Activated T-helper 1 cell treated with Interleukin-2 at 50 U/mL for 16 hours (primary cell): ENCODE measurements at places on chromosomes 5 and 9.

- no peak for DNase-seq
Observed at GRCh38 chr5:109571785-109572184, 117.9 kb upstream of the MAN2A1 start.

DNA sequence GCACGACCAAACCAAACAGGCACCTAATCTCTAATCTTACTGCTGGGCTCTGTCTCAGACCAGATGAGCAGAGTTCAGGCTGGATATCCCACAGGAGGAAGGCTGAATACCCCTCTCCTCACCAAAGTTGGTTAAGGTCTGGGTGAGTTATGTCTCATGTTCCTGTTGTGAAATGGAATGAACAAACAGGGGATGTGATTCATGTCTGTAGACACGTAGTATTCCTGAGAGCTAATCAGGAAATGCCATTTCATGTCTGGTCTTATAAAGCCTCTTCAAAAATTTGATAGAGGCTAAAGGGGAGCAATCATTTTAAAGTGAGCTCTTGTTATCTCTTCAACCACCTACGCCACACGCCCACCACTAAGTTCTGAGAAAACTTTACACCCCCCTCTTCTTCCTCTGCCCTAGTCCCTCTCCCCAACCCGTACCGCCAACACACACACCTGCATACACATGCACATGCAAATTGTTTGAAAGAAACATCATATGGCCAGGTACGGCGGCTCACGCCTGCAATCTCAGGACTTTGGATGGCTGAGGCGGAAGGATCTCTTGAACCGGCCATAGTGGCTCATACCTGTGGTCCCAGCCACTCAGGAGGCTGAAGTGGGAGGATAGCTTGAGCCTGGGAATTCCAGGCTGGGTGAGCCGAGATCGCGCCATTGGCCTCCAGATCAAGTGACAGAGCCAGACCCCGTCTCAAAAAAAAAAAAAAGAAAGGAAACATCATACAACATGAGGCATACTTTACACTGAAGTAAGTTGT is 69.8 kb upstream of the RAI14 start:
- DNase-seq, result no peak

DNA sequence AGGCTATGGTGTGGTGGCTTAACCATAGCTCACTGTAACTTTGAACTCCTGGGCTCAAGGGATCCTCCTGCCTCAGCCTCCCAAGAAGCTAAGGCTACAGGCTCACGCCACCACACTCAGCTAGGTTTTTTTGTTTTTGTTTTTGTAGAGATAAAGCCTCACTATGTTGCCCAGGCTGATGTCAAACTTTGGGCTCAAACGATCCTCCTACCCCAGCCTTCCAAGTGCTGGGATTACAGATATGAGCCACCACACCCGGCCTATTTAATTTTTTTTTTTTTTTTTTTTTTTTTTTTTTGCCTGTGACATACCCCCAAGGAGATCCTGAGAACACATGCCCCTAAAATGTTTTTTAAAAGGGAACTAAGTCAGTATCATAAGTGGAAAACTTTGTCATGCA is 10.4 kb downstream of the FUBP3 start:
- no peak for DNase-seq

GRCh38 chr5:73626814-73627313 is 868 bp downstream of the ARHGEF28 start:
- no peak for DNase-seq

GRCh38 chr9:93994132-93994531 is 39.0 kb upstream of the BARX1 start:
- no peak for DNase-seq

- no peak for DNase-seq
Observed at GRCh38 chr5:7793895-7794294, 57.0 kb downstream of the CFAP90 start.

GRCh38 chr5:142823806-142824205 is 53.6 kb downstream of the ARHGAP26 start:
- DNase-seq, result no peak

GRCh38 chr5:74199436-74200210 is 440.9 kb downstream of the ENC1 start:
- DNase-seq, result no peak

DNA sequence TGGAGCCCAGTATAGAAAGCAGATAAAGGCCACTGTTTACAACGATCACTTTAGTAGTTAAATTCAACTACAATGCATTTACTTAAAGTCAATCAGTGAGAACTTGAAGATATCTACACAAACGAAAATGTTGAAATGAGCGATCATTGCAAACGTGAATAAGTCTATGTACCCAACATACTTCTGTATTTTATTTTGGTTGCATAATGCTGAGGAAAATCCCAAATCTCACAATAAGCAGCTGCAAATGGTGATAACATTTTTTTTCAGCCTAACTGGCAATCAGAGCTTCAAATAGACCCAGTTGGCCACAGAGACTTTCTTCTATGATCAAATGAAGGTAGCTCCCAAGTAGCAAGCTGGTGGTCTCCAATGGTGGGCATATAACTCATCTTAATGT is 32.1 kb downstream of the PDGFRB start:
- DNase-seq, result no peak

DNA sequence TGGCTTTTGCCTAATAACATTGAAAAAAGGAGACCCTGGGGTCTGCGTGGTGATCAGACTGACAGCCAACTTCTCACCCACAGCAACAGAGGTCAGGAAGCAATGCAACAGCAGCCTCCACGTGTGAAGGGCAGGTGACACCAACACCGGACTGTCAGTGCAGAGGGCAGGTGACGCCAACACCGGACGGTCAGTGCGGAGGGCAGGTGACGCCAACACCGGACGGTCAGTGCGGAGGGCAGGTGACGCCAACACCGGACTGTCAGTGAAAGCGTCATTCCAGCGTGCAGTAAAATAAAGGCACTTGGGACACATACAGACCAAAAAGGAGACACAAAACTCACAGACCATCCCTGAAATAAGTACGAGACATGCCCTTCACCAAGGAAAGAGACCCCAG is 37.2 kb upstream of the CEP72 start:
- DNase-seq, result no peak

- no peak for DNase-seq
Observed at GRCh38 chr9:105357937-105358336, 89.9 kb upstream of the FSD1L start.
